Kidney (tissue), 22 donors: ENCODE measurements at places on chromosomes 1 and 21. TPM values are rescaled to one million over a fixed set of nuclear protein-coding genes. Genes with fewer than 3 reads are reported as not detected.

DNA sequence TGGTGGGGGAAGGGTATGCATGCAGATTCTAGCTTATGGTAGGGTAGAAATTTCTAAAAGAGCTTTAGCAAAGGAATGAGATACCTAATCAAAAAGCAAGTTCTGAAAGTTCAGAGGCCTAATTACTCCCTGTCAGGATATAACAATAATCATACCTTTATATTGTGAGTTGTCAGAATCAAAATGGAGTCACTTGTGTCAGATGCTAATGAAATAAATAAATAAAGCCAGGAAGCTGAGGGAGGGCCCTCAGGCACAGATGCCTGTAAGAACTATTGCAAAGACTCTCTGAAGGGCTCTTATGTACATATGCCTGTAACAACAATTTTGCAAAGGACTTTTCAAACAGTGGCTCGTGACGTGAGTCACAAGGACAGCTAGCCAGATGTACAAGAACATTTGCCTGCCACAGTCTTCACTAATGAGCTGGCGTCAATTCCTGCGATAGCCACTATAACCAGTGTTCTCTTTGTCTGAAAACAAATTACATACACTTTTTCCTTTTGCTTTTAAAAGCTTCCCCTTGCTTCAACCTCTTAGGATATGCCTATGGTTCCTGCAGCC lies 27.4 kb upstream of the DNASE2B start:
- no peak for DNase-seq
- no peaks in the 10 kb centered on the region for H3K27me3 ChIP-seq
- no peak overlapping the region for H3K4me3 ChIP-seq
- no peak overlapping the region for H3K27ac ChIP-seq
- H3K36me3 ChIP-seq: no peaks in the 10 kb centered on the region

Gene KCNA3
- 6.7 TPM for total RNA-seq

GRCh38 chr1:62288224-62288623 lies 31.0 kb downstream of the KANK4 start:
- no peak overlapping the region for H3K4me3 ChIP-seq
- no peak for DNase-seq
- H3K27me3 ChIP-seq: no peaks in the 10 kb centered on the region
- H3K4me1 ChIP-seq: no peaks in the 10 kb centered on the region
- no peak overlapping the region for H3K27ac ChIP-seq

Gene FNBP1L
- total RNA-seq: 57.3 TPM

DNA sequence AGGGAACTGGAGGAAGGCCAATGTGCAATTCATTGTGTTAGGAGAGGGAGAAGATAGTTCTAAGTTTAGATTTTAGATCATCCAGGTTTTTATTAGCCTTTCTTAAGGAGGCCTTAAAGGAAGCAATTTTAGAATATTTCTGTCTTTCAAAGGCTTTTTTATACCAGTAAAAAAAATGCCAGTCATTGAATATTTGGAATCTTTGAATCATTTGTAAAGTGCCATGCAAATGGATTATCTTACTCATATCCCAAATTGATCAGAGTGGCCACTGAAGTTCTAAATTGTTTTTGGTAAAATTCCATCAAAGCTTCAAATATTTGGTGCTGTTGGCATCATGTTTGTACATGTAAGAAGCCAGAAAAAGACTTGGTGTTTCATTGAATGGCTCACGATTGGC lies 244.8 kb downstream of the RPS6KC1 start:
- H3K4me3 ChIP-seq: no peak overlapping the region
- H3K36me3 ChIP-seq: no peaks in the 10 kb centered on the region
- H3K27ac ChIP-seq: no peak overlapping the region
- DNase-seq: no peak
- no peaks in the 10 kb centered on the region for H3K27me3 ChIP-seq

DNA sequence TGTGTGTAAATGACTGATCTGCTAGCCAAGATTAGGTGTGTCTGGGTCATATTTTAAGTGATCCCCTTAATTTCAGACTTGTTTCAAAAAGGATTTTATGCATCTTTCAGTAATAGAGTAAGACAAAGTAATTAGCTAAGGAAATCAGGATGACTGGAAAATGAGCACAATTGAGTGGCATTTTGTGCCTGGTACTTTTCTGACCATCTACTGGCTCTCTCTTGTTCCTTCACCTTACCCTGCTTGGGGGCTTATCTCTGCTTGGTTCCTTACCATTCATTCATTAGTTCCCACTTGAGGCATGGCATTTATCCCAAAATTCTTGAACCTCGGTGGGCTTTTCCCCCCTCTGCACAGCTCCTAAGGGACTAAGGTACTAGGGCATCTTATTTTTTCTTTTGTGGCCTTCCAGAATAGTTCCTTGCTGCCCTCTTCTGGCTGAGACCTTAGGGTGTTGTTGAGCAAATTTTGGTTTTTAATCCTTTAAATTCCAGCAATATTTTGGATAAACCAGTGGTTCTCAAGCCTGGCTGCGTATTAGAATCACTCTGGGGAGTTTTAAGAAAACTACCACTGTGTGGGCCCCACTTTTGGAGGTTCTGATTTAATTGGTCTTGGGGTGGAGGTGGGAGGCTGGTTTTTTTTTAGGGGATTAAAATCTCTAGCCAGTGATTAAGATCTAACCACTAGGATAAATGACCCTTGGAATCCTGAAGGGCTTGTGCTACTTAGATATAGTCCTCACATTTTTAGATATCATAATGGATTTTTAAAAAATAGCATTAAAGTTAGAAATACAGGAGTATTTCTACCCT lies 50.8 kb downstream of the HS2ST1 start:
- no peak overlapping the region for H3K27ac ChIP-seq
- H3K27me3 ChIP-seq: no peaks in the 10 kb centered on the region
- no peaks in the 10 kb centered on the region for H3K36me3 ChIP-seq
- H3K4me1 ChIP-seq: no peaks in the 10 kb centered on the region
- H3K4me3 ChIP-seq: no peak overlapping the region

Gene SH3BGRL3
- total RNA-seq: 140 TPM

DNA sequence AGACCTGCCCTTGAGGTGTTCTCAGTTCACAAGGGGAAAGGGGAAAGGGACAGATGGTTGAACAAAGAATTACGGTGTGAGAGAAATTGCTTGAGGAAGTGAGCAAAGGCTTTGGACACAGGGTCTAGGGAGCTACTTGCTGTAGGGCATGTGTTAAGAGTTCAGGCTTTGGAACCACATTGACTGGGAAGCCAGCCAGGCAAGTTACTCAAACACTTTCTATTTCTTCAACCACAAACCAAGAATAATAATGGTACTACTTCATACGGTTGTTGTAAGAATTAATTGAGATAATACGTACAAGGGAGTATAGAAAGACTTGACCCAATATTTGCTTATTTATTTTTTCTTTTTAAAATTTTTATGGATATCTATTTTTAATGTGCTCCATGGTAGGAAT lies 26.6 kb downstream of the AK4 start:
- no peak overlapping the region for H3K4me3 ChIP-seq
- no peaks in the 10 kb centered on the region for H3K27me3 ChIP-seq
- peaks cover 4% of the 10 kb centered on the region for H3K4me1 ChIP-seq
- no peaks in the 10 kb centered on the region for H3K36me3 ChIP-seq
- H3K27ac ChIP-seq: no peak overlapping the region
- no peak for DNase-seq

DNA sequence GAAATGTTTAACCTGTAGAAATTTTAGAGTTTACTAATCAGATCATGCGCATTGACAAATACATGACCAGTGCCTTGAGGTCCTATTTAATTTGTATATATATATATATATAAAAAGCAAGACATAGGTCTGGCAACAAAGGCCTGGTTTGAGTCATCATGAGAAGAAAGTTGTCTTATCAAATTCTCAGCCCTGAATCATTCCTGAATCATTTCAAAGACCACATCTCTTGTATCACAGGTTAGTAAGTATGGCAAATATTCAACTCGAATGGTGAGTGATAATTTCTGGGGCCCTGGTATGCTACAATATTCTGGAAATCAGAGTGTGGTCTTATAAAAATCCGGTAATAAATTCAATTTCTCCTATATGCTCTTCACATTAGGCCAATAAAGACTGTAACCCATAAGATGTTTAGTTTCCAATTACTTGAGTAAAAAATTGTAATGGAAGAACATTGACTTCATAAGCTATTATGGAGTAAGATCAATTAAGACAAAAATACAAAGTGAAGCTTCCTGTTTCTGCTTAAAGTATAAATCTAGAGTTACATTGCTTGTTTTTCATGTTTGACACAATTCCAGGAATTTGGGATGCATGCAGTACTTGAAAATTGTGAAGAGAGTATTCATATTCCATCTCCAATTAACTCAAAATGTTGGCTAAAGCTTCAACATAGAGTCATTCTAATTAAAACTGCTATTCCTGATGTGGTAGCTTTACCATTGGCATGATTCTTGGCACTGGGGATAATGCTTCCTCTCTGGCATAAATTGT lies 309.4 kb downstream of the BRINP3 start:
- no peak overlapping the region for H3K27ac ChIP-seq
- no peak for DNase-seq
- no peaks in the 10 kb centered on the region for H3K4me1 ChIP-seq
- no peaks in the 10 kb centered on the region for H3K36me3 ChIP-seq
- H3K4me3 ChIP-seq: no peak overlapping the region

DNA sequence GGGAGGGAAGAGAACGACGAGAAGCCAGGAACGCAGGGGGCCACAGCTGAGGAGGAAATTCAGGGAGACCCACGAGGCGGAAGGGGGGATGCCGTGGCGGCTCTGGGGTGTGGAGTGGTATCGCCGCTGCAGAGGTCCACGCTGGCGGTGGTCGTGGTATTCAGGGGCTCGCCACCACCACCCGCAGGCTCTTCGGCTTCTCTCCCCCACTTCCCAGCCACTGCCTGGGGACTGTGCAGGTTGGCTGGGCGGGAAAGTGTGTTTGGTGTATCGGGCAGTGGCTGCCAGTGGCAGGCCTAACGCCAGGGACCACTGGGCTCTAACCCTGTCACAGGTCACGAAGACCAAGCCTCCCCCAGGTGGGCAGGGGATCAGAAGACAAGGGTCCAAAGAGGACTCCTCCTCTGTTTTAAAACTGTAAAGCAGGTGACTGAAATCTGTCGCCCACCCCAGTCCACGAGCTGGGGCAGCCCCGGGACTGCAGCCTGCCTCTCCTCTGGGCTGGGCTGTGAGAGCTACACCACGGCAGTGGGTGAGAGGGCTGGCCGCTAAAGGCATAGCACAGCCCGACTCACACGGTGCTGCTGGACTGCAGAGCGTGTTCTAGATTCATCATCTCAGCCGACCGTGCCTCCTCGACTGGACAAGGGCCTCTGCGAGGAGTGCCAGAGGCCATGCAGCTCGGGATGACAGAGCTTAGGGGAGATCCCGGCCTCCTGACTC lies 30.9 kb downstream of the SLC66A1 start:
- H3K27me3 ChIP-seq: no peaks in the 10 kb centered on the region
- DNase-seq: no peak
- H3K4me1 ChIP-seq: no peaks in the 10 kb centered on the region
- H3K4me3 ChIP-seq: no peak overlapping the region
- H3K36me3 ChIP-seq: peaks cover 14% of the 10 kb centered on the region

DNA sequence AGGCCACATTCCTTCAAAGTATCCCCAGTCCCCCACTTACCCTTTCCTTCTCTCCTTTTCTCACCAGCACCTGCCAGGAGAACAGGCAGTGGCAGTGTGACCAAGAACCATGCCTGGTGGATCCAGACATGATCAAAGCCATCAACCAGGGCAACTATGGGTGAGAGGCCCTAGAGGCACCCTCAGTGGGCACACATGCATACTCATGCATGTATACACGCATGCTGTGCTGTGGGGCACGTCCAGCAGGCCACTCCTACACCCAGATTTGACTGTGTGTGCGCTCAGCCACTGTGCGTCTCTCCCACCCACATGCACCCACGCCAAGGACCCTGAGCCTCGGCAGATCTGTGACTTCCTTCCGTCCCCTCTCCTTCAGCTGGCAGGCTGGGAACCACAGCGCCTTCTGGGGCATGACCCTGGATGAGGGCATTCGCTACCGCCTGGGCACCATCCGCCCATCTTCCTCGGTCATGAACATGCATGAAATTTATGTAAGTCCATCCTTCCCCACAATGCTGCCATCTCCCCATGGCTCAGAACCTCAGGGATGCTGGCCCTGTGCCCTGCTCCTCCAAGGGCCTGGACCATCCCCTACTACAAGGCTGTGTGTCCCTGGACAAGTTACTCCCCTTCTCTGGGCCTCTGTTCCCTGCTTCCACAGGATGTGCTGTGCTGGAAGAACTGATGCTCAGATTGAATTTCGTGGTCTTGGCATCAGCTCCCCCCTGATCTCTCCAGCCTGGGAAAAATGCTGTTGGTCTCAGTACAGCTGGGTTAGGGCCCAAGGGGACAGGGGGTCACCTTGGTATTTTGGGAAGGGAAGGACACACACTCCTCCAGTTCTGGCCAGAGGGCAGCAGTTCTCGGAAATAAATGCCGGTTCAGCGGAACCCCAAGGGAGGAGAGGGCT lies 7.0 kb downstream of the TINAGL1 start:
- no peak overlapping the region for H3K4me3 ChIP-seq
- no peaks in the 10 kb centered on the region for H3K27me3 ChIP-seq
- peak overlapping the region; percentile 86 for H3K27ac ChIP-seq
- peaks cover 69% of the 10 kb centered on the region for H3K4me1 ChIP-seq
- H3K36me3 ChIP-seq: no peaks in the 10 kb centered on the region

GRCh38 chr1:235998812-235999211 lies 66.1 kb downstream of the NID1 start:
- peak overlapping the region; percentile 11 for H3K27ac ChIP-seq
- no peak overlapping the region for H3K4me3 ChIP-seq
- DNase-seq: no peak
- H3K36me3 ChIP-seq: no peaks in the 10 kb centered on the region

- no peak for DNase-seq
- no peaks in the 10 kb centered on the region for H3K4me1 ChIP-seq
- no peak overlapping the region for H3K4me3 ChIP-seq
- no peak overlapping the region for H3K27ac ChIP-seq
These were observed 127.7 kb upstream of the CAMK1G start for GRCh38 chr1:209455661-209456358.
